ENCODE measurements at places on chromosomes 6 and 20.

- DNase-seq = no peak
These were observed 27.0 kb downstream of the RPRD1B start for GRCh38 chr20:38060536-38060935.

- DNase-seq = no peak
These were observed 212.6 kb downstream of the TBX18 start for GRCh38 chr6:84551797-84552196.

DNA sequence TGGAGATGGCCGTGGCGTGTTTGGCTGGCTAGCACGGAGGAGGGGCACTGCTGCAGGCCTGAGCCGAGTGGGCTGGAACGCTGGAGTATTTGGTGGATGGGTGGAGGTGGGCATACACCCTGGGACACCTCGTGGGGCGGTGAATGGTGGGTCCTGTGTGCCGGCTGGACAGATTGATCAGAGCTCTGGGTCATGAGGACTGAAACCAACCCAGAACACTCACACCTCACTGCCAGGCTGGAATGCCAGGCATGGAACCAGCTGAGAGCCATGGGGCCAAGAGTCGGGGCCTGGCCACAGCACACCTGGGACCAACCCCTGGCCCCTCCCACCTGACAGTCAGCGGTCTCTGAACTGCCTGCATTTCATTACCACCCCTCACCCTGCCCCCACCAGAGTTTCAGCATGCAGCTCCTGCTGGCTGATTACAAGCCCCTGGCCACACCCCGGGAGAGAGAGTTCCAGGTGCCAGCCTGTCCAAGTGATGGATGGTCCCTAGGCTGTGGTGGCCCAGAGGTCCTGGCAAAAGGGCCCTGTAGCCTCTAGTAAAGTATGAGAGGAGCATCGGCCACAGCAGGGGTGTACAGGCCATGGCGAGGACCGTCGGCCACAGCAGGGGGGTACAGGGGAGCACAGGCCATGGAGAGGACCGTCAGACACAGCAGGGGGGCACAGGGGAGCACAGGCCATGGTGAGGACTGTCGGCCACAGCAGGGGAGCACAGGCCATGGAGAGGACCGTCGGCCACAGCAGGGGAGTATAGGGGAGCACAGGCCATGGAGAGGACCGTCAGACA is 3.3 kb downstream of the NPBWR2 start:
- DNase-seq = no peak

DNA sequence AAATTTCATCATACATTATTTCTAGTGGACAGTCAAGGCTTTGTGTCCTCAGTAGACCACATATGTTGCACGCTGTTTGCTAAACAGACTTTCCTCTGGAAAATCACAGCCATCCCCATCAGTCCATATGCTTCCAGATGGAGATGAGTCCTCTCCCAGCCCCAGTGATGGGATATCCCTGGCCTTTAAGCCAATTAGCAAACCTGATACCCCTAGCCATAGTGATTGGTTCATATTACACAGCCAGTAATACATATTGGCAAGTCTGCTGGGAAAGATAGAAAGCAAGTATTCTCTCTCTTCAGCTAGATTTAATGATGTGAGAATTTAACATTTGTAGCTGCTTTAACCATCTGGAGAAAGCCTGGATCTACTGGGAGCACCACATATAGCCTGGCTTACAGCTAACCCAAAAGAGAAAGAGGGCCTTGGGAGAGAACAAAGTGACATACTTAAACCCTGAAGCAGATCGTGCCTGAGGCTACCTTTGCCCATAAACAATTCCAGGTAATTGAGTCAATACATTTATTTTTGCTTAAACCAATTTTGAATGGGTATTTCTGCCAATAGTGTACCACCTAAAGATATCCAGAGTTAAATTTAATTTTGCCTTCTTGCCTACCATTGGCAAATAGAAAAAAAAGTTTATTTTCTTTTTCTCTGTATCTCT is 103.5 kb upstream of the HIVEP1 start:
- DNase-seq = no peak

DNA sequence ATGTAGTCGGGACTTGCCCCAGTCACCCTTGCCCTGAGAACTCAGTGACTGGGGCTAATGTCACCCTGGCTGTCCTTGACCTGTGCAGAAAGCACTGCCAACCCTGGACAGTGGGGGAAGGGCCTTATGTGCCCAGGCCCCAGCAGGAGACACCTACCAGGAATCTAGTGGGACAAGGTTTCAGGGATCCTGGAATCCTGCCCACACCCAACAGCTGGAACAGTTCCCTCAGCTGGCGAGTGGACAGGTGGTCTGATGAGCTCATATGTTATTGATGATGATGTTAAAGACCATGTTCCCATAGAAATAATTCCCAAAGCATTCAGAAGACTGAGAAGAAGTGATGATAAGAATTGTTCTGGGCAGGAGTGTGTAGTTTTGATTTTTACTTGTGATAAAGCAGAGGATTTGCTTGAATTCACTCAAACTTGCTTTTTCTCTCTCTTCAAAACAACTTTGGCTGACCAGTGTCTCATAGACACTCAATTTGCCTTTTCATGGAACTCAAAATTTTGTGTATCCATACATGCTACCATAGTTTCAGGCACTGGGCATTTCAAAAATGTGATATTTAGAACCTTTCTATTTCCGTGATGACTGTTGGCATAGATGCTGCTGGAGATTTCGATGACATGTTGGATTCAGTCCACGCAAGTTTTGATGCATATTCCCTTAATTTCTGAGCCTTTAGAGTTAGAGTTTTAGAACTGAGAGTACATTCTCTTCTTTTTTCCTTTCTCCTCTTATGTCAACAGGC is 79.3 kb downstream of the SLC22A3 start:
- DNase-seq = no peak

GRCh38 chr6:65569505-65569904 is 137.5 kb downstream of the EYS start:
- no peak for DNase-seq

- DNase-seq = no peak
These were observed 2.1 kb downstream of the ZC3H12D start for GRCh38 chr6:149482545-149483333.

DNA sequence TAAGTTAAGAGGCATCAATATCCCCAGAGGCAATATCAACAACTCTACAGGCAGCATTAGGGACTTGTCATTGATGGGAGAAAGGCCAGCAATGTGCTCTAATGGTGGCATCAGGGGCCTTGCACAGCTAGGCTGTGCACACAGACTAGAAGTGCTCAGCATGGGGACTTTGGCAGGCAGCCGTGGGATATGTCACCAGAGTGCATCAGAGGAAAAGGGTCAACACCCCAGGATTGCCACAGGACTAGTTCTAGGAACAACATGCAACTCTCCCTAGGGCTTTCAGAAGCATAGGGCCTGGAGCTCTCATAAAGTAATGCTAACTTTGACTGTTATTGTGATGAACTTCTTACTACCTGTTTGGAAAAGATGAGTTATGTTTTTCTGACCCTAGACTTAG is 32.2 kb upstream of the OSTM1 start:
- no peak for DNase-seq

DNA sequence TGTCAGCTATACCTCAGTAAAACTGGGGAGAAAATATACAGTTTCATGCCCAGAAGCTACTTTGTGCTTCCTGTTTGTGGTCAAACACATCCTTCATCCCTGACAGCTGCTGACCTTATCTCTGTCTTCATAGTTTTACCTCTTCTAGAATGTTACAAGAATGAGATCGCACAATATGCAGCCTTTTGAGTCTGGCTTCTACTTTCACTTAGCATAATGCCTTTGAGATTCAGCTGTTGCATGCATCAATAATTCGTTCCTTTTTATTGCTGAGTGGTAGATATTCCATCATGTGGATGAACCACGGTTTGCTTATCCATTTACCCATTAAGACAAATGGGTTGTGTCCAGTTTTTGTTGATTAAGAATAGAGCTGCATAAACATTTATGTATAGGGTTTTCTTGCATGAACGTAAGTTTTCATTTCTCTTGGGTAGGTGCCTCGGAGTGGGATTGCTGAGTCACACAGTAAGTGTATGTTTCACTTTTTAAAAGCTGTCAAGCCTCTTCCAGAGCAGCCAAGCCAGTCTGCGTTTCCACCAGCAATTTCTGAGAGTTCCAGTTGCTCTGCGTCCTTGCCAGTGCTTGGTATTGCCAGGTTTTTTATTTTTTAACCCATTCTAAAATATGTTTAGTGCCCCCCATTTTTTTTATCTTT is 86.6 kb upstream of the PAX1 start:
- DNase-seq = no peak

GRCh38 chr6:151004383-151005024 is 139.0 kb downstream of the MTHFD1L start:
- DNase-seq = no peak

DNA sequence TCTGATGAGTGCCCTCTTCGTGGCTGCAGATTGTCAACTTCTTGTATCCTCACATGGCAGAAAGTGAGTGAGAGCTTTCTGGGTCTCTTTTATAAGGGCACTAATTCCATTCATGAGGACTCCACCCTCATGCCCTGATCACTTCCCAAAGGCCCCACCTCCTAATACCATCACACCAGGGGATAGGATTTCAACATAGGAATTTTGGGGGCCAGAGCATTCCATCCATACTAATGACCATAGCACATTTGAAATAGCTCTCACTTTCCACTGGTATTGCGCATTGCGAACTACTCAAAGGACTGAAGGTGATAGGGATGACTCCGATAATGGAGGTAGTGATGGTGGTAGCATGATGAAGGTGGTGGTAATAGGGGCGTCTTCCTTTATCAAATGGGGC is 324.3 kb downstream of the PRL start:
- no peak for DNase-seq

GRCh38 chr6:111263837-111264236 is 176.5 kb downstream of the SLC16A10 start:
- DNase-seq = no peak

GRCh38 chr6:2958776-2959175 is 12.6 kb downstream of the SERPINB6 start:
- no peak for DNase-seq

All from CD8-positive, alpha-beta T cell (primary cell).